ENCODE measurements at places on chromosomes 7 and 10.

GRCh38 chr7:47088329-47089067 lies 493.4 kb downstream of the TNS3 start:
- DNase-seq, result no peak

GRCh38 chr7:87220026-87220733 lies 648 bp upstream of the TMEM243 start:
- DNase-seq, result peak; percentile 77

DNA sequence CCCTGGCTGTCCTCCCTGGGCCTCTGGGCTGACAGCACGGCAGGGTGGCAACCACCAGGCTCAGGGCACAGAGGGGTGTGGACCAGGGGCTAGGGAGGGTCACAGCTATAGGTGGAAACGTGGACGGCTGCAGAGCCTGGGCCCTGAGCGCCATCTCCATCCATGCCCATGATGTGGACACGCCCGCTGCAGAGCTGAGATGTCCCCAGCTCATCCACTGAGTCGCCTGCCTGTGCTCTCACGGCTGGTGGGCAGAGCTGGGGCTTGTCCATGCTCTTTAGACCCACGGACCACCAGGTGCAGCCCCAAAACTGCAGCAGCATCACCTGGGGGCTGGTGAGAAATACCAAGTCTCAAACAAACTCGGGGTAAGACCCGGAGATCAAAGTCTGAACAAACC lies 16.1 kb downstream of the TECPR1 start:
- DNase-seq, result no peak

GRCh38 chr10:130022511-130023299 lies 58.6 kb upstream of the EBF3 start:
- no peak for DNase-seq

DNA sequence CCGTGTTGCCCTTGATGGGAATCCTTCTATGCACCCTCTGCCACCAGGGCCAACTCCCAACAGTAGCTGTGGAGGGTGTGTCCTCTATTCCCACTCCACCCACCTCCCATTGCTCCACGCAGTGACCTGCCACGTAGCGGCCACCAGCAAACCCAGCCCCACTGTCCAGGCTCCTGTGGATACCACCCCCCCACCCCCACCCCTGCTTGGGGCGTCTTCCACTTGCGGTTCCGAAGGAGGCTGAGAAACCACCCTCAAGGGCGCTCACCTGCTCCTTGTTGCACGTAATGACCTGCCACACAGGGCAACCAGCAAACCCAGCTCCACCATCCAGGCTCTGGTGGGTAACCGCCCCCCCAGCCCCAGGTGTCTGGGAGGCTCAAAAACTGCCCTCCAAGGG lies 72.0 kb downstream of the DIP2C start:
- DNase-seq, result no peak

- DNase-seq, result no peak
Measured at GRCh38 chr10:49271346-49271745, 27.6 kb upstream of the C10orf71 start.

GRCh38 chr7:94578614-94579013 lies 69.0 kb downstream of the CASD1 start:
- no peak for DNase-seq

DNA sequence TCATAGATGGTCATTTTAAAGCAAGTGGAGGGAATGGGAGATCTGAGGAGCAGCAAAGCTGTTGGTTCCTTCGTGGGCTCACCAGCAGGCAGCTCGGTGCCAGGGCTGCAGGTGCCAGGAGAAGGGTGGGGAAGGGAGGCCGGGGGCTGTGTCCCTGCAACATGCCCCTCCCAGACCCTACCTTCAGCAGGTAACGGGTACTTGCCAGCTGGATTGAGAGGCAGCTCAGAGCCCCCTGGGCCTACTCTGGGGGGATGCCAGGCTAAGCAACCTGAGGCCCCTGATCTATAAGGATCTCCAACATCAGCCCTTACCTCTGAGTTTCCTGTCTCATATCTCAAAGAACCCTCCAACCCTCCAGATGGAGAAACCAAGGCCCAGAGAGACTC lies 173.3 kb downstream of the NEURL1 start:
- DNase-seq, result no peak

Data from effector CD4-positive, alpha-beta T cell (primary cell).